ENCODE measurements at places on chromosomes 13 and 19.

GRCh38 chr13:66635526-66635925, 594.6 kb downstream of the PCDH9 start:
- DNase-seq: peak; percentile 95

DNA sequence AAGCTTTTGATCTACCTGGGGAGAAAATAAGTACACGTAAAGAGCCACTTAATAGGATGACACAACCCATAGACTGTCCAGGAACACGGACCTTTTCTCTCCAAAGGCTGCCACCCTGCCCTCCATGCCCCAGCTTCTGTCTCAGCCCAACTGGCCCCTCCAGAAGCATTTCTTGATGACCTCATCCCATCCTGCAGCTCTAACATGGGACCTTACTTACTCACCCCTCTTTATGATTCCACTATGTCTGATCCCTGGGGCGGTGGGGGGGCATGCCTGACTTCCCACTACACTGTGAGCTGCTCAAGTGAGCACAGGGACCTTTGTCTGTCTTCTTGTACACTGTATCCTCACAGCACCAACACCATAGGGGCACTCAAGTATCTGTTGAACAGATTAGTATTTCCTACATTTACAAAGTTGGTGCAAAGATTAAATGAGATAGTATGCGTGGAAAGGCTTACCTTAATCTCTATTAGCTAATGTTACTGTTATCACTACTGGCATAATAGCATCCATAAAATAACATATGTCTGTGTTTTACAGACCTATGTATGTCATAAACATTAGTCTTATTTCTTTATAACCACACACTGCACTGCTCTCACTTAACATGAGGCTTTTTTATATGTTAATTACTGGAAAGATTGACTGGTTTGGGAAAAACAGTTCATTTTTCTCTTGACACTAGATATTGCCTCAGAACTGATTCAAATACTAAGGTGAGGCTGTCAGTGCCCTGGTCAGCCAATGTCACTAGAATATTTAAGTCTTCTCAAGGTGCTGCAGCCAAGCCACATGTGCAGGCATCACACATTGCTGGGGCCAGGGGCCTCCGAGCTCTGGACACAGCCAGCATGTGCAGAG, 100.9 kb downstream of the FOXO1 start:
- DNase-seq: peak; percentile 30

GRCh38 chr13:110581506-110582185, 20.1 kb upstream of the RAB20 start:
- DNase-seq: no peak

- DNase-seq: no peak
Observed at GRCh38 chr19:8146877-8147581, 2.4 kb downstream of the FBN3 start.

GRCh38 chr19:7869910-7870511, 4.2 kb downstream of the PRR36 start:
- peak; percentile 58 for DNase-seq

DNA sequence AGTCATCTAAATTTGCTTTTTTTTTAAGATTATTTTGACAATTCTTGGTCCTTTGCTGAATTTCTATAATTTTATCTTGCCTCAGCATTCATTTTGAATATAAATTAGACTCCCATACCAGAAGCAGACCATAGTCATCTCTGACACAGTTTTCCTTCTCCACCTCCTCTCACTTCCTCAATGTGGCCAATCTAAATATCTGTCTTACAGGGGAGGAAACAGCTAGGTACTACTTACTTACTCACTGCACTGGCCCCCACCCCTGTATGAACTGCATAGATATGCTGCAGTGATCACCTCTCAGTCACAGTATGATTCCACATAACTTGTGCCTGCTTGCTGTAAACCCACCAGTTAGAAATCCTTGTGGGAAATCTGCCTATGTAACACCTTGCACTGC, 665.6 kb downstream of the FGF9 start:
- no peak for DNase-seq

GRCh38 chr13:112888238-112889111, 80.5 kb upstream of the MCF2L start:
- DNase-seq: no peak

- DNase-seq: no peak
Observed at GRCh38 chr13:28579322-28579721, 79.6 kb upstream of the POMP start.

DNA sequence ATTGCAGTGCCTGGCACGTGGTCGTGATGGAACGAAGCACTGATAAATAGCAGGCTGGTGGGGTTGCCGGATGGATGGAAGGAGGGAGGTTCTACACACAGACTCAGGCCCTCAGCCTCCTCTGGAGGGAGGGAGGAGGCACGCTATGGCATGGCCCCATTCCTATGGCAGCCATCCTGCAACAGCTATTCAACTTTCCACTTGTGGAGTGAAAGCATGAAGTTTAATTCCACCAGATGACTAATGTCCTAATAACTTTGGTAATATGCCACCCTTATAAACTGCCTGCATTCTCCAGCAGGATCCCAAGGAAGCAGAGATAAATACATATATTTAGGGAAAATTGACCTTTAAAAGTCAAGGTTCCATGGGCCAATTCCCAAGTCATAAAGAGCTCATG, 92.4 kb downstream of the KL start:
- peak; percentile 33 for DNase-seq

GRCh38 chr19:12946092-12946721, 545 bp downstream of the RAD23A start:
- DNase-seq: peak; percentile 89

DNA sequence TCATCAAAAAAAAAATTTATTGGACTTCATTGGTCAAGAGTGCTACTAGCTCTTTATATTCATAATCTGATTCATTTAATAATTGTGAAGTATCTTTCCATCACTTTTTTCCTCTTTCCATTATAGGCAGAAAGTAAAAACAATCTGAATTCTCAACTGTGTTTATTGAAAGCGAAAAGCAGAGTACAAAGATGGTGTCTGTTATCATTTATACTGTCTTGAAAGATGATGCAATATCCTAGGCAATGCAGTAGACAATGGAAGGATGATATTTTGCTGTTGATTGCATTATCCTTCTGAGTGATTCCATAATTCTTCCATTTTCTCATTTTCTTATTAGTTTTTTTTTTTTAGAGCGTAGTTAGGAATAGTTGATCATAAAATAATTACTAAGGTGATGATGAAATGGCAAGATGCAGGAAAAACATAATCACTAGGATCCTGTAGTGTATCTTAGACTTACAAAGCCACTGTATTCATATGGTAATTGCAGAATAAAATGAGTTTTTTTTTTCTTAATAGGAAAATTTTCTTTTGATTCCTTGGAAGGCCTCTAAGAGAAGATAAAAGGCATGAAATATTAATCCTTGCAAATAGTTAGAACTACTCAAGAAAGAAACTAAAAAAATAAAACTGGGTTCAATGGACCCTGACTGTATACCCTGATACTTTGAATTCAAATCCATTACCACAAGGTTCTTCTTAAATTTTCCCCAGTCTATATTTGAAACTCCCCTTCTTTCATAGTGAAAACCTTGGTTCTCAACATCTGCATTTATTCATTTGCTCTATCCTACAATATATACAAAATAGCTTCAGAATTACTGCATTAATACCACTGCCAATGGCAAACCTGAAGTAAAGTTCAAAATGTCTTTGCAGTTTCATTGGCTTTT, 11.6 kb downstream of the URI1 start:
- DNase-seq: no peak

- peak; percentile 64 for DNase-seq
Observed at GRCh38 chr19:18644196-18645034, 7.6 kb downstream of the KLHL26 start.

DNA sequence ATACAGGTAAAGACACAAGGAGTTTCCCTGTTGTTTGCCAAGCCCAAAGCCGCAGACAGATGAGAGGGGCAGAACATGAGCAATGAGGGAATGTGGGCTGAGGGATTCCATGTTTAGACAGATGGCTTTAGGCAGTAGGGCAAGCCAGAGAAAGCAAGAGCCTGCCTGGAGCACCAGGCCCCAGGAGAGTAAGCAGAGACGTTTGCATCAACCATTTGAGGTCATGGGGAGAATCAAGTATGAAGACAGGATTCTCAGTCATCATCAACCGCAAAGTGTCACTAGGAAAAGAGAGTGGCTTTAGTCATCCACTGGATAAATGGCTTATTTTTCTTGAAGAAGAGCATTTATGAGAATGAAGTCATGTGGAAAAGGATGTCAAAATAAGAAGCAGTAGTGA, 184.7 kb downstream of the COG6 start:
- no peak for DNase-seq

DNA sequence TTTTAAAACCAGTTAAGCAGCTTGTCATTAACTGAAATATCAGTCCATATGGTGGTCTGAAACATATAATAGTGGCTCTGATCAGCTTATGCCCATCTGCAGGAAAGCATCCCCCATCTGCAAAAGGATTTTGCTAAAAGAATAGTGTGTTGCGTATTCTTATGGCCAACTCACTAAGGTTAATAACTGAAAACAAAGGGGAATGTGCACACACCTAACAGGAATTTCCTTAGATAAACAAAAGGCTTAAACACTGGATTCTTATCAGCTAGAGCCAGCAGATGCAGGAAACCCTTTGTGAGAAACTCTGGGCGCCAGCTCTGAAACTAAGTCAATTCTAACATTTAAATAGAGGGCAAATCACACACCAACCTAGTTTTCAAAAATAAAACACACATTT, 22.1 kb downstream of the VPS36 start:
- peak; percentile 81 for DNase-seq

GRCh38 chr13:58655086-58655485, 1023.5 kb downstream of the PCDH17 start:
- no peak for DNase-seq

DNA sequence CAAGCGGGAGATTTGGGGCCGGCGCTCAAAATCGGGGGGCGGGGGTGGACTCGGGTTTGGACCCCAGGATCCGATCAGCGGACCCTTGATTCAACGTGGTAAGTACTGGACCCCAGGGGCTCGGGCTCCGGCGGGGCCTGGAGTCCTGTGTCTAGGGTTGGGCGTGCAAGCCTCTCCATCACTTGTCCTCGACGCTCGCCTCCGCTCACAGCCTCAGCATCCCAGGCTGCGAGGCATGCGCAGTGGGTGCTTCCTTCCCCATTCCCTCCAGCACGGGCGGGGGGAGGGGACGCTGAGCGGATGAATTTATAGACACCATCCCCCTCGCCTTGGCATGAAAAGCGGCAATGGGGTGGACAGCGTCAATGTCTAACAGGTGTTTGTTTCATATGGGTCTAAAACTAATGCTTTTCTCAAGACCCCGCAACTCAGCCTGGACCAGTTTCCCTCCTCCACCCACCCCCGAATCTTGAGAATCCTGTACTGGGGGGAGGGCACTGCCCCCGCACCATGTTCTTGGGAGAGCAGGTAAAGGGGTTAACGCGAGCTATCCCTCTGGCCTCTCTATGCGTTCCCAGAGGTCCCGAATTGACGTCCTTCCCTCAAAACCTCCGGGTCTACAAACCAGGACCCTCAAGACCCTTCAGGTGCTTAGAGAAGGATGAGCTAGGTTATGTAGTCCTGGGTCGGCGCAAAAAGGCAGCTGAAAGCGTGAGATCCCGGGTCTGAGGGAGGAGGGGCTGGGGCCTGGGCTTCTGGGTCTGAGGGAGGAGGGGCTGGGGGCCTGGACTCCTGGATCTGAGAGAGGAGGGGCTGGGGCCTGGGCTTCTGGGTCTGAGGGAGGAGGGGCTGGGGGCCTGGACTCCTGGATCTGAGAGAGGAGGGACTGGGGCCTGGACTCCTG, 579 bp downstream of the CPT1C start:
- peak; percentile 83 for DNase-seq

DNA sequence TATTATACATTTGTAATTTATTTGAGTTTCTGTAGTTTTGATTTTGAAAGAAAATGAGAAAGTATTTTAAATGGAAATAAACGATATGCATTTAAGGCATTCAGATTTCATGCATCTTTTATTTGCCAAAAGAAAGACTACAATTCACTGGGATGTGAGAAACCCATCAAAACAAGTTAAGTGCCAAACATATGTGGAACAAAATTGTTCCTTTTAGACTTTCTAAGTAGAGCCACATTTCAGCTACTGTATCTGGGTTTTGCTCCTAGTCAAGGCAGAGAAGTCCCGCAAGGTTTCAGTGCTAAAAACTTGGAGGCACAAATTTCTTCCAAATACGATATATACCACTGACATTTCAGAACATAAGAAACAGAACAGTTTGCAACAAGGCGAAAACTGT, 1191.9 kb downstream of the SLITRK5 start:
- DNase-seq: no peak

DNA sequence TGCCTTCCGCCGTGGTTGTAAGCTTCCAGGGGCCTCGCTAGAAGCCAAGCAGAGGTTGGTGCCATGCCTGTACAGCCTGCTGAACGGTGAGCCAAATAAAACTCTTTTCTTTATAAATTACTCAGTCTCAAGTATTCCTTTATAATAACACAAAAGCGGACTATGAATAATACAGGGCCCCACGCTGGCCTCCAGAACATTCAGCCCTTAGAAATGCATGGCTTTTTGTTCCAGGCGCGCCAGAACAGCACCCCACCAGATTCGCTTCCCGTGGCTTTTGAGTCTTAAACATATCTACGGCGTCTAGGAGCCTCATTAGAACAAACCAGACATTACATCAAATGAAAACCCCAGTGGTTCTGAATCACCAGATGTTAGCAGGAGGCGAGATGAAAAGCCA, 75.1 kb downstream of the SLC15A1 start:
- DNase-seq: no peak

- no peak for DNase-seq
Observed at GRCh38 chr13:36006894-36007675, 124.1 kb downstream of the DCLK1 start.

- DNase-seq: no peak
Observed at GRCh38 chr13:26861941-26862340, 101.4 kb upstream of the GPR12 start.

DNA sequence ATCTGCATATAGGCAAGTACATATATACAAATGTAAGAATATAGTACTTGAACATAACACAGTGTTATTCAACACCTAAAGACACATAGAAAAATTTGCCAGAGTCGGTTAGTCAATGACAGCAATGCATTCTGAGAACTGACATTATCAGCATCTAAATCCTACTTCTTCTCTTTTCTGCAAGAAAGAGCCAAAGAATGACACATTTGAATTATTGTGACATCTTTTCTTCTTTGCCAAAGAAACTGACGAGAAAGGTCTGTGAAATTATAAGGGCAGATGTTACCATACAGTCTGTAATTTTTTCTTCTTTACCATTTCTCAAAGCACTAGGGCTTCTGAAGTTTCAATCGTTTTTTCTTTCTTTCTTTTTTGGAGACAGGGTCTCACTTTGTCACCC, 350.9 kb upstream of the NBEA start:
- DNase-seq: no peak

DNA sequence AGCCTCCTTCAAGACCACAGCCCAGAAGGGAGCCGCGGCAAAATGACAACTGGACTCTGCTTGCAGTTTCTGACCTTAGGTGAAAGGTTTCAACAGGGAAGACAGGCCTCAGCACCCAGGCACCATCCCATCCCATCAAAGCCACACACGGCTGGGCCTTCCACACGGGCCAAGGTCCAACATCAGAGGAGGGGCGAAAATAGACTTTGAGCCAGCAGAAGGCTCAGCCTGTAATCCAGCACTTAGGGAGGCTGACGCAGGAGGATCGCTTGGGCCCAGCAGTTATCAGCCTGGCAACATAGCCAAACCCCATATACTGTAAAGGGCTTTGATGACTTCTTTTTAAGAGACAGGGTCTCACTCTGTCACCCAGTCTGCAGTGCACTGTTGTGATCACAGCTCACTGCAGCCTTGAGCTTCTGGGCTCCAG, 26.8 kb upstream of the TINCR start:
- DNase-seq: no peak

Measured in ELR (cell line).